ENCODE measurements at places on chromosomes 16 and 17. TPM values are rescaled to one million over a fixed set of nuclear protein-coding genes. Genes with fewer than 3 reads are reported as not detected.

GRCh38 chr17:14701886-14702285 lies 401.0 kb downstream of the HS3ST3B1 start:
- no peaks in the 10 kb centered on the region for H3K4me1 ChIP-seq
- no peak overlapping the region for H3K27ac ChIP-seq
- DNase-seq = no peak
- no peaks in the 10 kb centered on the region for H3K27me3 ChIP-seq

- no peak overlapping the region for H3K27ac ChIP-seq
- no peak overlapping the region for H3K4me3 ChIP-seq
- no peaks in the 10 kb centered on the region for H3K36me3 ChIP-seq
- peaks cover 4% of the 10 kb centered on the region for H3K4me1 ChIP-seq
- no peak for DNase-seq
Measured at GRCh38 chr17:57853695-57854094, 3.9 kb upstream of the MRPS23 start.

DNA sequence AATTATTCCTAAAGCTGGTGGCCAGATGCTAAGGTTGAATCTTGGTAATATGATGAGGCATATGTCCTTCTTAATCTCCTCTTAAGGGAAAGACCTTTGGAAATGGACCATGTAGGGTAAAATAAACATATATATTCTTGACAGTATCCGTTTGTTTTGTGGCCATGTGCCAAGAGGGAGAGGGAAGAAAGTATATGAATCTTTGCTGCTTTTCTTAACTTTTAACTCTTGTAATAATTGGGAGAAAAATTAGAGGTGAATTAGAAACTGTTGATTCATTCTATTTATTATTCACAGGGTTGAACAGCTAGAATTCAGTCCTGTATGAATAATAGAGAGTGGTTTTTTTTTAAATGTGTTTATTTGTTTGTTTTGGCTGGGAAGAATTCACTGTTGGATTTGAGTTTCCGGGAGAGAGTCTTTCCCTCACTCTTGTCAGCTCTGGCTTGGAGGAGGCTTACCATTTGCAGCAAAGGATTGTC lies 31.6 kb downstream of the AATF start:
- no peaks in the 10 kb centered on the region for H3K27me3 ChIP-seq
- H3K4me1 ChIP-seq = no peaks in the 10 kb centered on the region
- DNase-seq = no peak
- no peak overlapping the region for H3K27ac ChIP-seq
- no peaks in the 10 kb centered on the region for H3K36me3 ChIP-seq

GRCh38 chr16:77468831-77469230 lies 34.0 kb upstream of the ADAMTS18 start:
- no peak overlapping the region for H3K4me3 ChIP-seq
- H3K27me3 ChIP-seq = no peaks in the 10 kb centered on the region
- DNase-seq = no peak
- H3K4me1 ChIP-seq = no peaks in the 10 kb centered on the region
- no peaks in the 10 kb centered on the region for H3K36me3 ChIP-seq

DNA sequence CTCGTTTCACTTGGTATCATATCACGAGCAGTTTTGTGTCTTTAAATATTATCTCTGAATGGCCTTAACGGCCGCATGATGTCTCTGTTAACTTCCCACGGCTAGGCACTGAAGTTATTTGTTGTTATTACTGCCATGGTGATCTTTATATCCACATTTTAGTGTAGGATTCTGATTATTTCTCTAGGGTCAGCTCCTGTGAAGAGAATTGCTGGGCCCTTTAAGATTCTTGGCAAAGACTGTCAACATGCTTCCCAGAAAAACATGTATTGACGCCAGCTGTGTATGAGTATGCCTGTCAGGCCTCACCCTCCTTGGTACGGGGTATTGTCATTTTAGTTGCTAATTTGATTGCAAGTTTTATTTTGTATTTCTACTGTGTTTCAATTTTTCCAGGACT lies 263.5 kb downstream of the SNX29 start:
- peaks cover 5% of the 10 kb centered on the region for H3K36me3 ChIP-seq
- no peak for DNase-seq
- H3K27ac ChIP-seq = no peak overlapping the region
- no peak overlapping the region for H3K4me3 ChIP-seq
- no peaks in the 10 kb centered on the region for H3K4me1 ChIP-seq

GRCh38 chr16:54098247-54098646 lies 188.3 kb downstream of the IRX3 start:
- no peaks in the 10 kb centered on the region for H3K36me3 ChIP-seq
- no peaks in the 10 kb centered on the region for H3K4me1 ChIP-seq
- no peak for DNase-seq
- H3K27me3 ChIP-seq = no peaks in the 10 kb centered on the region
- H3K27ac ChIP-seq = no peak overlapping the region

GRCh38 chr16:85084841-85085510 lies 27.3 kb downstream of the CIBAR2 start:
- peaks cover 30% of the 10 kb centered on the region for H3K4me1 ChIP-seq
- H3K27me3 ChIP-seq = no peaks in the 10 kb centered on the region
- H3K4me3 ChIP-seq = no peak overlapping the region

Gene ST6GALNAC1
- 0.29 TPM for total RNA-seq

Gene SOX8
- total RNA-seq = not detected
